ENCODE measurements at places on chromosomes 1 and 21. TPM values are rescaled to one million over a fixed set of nuclear protein-coding genes. Genes with fewer than 3 reads are reported as not detected.

MACO1 gene
- 16.0 TPM for total RNA-seq

RSPH1 gene
- not detected for total RNA-seq

ZNF670 gene
- total RNA-seq = 5.4 TPM

GRCh38 chr1:86450847-86451246 is 17.9 kb upstream of the CLCA1 start:
- no peak for DNase-seq

GRCh38 chr1:112666946-112667345 is 7.5 kb upstream of the MOV10 start:
- no peak for DNase-seq

GRCh38 chr1:91559838-91560565 is 59.4 kb downstream of the CDC7 start:
- no peak for DNase-seq

DNA sequence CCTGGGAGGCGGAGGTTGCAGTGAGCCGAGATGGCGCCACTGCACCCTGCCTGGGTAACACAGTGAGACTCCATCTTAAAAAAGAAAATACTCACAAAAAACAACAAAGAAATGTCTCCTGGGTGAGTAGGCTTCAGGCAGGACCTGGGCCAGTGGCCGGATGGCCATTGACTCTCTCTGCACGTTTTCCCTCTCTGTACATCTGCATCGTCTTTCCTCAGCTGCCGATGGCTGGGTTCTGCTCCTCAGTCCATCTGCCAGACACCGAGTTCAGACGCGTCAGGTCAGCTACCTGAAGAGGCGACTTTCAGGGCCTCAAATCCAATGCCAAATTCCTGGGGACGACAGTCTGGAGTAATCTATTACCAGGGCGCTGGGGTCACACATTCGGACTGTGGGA is 199.3 kb downstream of the CAMTA1 start:
- DNase-seq = no peak
